ENCODE measurements at places on chromosomes 6 and 20.

DNA sequence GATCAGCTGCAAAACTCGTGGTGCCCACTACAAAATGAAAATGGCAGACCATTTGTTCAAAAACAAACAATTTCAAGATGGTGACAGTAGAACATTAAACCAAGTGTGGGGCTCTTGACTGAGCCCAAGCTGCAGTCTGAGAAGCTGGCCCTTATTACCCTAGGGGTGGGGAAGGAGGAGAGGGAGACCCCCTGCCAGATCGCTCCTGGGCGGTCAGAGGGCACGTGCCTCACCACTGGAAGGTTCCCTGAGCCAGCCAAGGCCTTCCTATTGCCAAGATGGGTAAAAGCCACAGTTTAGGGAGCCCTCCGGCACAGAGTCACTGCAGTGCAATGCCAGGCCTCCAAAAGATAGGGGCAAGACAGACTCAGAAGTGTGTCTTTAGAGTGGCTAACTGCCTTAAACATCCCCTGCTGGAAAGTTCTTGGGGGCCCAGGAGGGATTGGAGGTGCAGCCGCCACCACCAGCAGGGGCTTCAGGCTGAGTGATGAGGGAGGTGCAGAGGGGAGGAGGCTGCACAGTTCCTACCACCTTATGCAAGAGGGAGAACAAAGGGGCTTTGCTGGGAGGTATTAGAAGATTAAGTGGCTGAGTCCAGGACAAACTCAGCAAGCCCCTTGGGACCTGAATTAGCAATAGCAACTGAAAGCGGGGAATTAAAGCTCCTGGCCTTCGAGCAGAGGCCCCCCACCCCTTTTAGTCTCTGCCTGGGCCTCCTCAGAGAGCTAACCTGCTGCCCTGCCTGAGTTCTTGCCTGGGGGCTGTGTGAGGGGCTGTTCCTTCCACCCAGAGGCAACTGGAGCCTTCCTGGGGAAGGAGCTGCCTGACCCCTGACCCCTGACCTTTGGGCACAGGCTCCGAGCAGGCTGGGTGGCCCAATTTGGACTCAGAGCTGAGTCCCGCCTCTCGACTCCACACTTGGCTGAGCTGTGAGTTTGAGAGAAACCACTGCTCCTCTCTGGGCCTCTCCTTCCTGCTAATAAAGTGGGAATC, 88.4 kb downstream of the VEGFA start:
- DNase-seq: no peak

GRCh38 chr6:134830940-134831339, 119.0 kb downstream of the ALDH8A1 start:
- no peak for DNase-seq

DNA sequence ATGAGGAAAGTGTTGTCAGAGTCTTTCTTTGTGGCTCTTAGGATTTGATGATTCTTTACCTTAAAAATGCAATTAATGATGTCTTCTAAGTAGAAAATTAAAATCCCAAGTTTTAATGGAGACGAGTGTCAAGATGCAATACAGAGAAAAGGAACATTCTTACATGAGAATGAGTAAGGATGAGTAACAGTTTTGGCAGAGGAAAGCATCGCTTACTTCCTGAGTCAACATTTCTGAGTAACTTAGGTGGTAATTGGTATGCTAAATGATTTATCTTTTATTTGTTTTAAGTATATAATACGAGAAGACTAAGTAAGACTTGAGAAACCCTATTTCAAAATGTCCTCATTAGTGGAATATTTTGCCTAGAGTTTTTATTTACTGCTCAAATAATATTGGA, 101.3 kb downstream of the RTN4IP1 start:
- peak; percentile 97 for DNase-seq

GRCh38 chr6:28125401-28125800, 992 bp downstream of the ZSCAN16 start:
- no peak for DNase-seq

- DNase-seq: peak; percentile 97
Observed at GRCh38 chr6:128600397-128600951, 80.1 kb upstream of the PTPRK start.

DNA sequence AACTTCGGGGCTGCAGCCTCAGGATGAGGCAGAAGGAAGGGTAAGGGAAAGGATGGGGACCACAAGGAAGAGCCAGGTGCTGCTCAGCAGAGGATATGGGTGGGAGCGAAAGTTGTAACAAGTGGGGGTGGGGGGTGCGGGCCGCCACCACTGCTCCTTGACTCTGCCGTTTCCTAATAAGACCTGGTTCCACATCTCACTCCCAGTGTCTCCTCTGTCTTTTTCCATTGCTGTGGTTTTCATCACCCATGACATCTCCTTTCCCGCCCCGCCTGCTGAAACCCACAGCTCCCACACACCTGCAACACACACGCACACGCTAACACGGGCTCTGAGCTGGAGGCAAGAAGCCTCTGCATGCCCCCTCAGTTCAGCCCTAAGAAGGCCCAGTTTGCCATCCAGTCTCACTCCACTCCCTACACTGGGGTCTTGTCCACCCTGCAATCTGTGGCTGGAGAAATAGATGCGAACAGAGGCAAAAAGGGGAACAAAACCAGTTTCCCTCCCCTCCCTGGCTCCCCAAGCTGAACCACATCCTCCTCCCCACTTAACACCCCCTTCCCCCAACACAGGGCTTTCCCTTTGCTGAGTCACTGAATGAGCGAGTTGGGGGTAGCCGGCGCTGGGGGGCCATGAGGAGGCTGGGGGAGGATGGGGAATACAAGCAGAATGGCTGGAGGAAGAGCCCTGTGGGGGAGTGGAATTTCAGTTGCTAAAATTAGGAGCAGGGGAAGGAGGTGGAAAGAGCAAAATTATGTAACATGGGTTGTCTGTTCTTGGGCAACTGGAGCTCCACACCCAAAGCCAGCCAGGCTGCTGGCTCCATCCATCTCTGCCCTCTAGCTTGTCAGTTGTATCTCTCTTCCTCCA, 11.5 kb downstream of the NFKBIL1 start:
- peak; percentile 62 for DNase-seq

Data from fibroblast of skin of right quadriceps (primary cell).